ENCODE measurements at places on chromosomes 7 and 10.

- DNase-seq, result no peak
These were observed 49.9 kb downstream of the ANK3 start for GRCh38 chr10:60339757-60340156.

GRCh38 chr7:25788371-25788770 lies 363.6 kb upstream of the NFE2L3 start:
- no peak for DNase-seq

DNA sequence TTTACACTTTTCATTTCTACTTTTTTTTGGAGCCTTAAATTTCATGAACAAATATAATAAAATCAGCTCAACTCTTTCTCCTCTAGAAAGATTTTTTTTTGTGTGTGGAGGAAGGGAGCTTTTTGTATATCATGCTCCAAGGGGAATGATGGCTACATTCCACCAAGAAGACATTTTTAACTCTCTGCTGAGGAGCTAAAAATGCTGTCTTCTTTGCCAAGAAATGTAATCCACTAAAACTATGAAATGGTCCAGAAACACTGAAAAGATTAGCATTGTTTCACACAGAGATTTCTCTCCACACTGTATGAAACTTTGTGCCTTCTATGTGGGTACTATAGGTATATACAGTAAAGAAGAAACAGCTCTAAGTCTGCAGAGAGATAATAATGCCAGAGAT lies 74.1 kb upstream of the ANK3 start:
- DNase-seq, result no peak

DNA sequence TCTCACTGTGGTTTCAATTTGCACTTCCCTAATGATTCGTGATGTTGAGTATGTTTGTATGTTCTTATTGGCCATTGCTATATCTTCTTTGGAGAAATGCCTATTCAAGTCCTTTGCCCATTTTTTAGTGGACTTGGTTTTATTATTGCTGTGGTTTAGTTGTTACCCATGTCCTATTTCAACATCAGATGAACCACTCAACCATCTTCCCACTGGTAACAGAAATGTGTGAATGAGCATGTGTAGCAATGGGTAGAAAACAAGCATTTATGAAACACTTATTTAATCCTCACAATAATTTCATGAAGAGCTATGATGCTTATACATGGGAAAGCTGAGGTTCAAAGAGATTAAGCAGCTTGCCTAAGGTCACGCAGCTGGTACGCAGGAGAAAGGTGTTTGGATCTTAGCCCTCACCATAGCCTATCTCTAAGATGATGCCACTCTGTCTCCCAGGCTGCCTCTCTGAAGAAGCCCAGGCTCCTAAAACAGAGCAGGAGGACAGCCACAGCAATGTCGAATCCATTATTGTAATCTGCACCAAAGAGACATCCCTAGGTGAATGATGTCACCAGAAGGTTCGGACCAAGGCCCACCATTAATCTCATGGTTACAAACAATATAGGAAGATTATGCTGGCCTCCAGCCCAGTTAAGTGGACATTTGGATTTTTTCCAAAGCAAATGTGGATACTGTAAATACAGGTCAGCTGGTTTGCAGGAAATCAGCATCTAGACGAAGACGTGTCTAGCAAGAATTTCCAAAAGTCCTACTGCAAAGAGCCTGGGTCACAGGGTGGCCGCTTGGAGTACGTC lies 447.6 kb upstream of the ZMIZ1 start:
- DNase-seq, result no peak

DNA sequence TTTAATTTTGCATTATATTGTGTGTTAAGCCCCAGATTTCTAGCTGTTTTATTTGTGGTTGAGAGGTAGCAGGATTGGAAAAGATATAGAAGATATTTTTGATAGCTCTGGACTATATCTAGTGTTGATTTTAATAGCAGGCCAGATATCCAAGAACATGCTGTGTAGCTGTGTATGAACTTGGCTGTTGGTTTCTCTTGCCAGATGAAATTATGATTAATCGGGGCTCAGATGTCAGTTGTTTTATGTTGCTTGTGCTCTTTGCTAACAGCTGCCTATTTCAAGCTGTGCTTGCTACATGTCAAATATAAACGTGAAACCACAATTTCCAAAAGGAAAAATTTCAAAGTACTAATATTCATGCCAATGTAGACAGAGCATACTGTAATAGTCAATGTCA lies 141.1 kb downstream of the GRM3 start:
- no peak for DNase-seq

- DNase-seq, result no peak
These were observed 87.9 kb upstream of the GTF2I start for GRCh38 chr7:74569501-74570075.

DNA sequence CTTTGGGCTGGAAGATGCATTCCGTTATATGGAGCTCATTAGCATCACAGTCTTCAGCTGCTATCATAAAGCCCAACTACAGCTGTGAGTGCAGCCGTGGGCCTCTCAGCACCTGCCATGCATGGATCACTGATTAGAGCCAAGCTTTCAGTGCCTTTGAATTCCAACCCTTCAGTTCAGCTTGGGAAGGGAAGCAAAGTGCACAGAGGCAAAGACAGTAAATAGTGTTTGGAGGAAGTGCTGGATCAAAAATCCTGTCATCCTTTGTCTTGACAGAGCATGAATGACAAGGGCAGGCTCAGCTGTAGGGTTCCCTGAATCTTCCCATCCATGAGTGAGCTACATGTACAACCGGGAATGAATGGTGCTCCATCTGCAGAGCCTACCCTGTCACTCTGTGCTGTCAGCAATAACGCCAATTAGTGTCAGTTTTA lies 153.7 kb downstream of the DNAJB9 start:
- DNase-seq, result no peak

- no peak for DNase-seq
These were observed 196.0 kb downstream of the MAD1L1 start for GRCh38 chr7:2036786-2037185.

- no peak for DNase-seq
These were observed 4.0 kb downstream of the IDI1 start for GRCh38 chr10:1044964-1045363.

DNA sequence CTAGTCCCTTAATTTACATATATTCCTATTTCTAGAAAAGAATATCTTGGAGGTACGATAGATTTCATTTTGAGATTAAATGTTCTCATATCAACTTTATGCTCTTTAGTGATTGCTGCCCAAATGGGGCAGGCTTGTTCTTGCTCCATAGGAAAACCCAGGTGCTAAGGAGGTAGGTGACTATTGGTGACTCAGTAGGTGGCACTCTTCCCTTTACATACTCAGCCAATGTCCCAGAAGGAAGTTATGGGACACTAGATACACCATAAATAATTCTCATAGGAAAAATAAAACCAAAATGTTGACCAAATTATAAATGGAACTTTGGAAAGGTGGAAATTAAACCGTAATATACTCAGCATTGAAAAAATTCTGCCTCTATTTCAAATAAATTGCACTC lies 4.0 kb downstream of the SKAP2 start:
- DNase-seq, result peak; percentile 78

- no peak for DNase-seq
These were observed 32.0 kb upstream of the ZCCHC24 start for GRCh38 chr10:79477456-79477855.

- no peak for DNase-seq
These were observed 63.5 kb downstream of the FAM53B start for GRCh38 chr10:124680675-124681074.

DNA sequence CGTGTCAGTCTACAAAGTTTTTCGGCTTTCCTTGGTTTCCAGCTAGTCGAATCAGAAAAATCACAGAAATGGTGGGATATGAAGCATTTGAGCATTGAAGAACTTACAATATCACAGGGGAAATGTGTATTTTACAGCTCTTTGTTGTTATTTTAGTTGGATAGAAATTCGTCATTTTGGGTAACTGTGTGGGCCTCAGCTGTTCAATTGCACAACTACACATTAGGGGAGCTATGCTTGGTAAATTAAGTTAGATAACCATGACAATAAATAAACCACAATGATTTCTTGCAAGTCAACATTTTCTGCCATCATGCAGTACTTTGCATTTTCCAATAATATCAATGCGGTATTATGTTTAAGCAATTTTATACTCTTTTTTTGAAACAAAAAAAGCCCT lies 80.4 kb upstream of the ANK3 start:
- no peak for DNase-seq

GRCh38 chr7:140238778-140239652 lies 62.2 kb upstream of the KDM7A start:
- no peak for DNase-seq

DNA sequence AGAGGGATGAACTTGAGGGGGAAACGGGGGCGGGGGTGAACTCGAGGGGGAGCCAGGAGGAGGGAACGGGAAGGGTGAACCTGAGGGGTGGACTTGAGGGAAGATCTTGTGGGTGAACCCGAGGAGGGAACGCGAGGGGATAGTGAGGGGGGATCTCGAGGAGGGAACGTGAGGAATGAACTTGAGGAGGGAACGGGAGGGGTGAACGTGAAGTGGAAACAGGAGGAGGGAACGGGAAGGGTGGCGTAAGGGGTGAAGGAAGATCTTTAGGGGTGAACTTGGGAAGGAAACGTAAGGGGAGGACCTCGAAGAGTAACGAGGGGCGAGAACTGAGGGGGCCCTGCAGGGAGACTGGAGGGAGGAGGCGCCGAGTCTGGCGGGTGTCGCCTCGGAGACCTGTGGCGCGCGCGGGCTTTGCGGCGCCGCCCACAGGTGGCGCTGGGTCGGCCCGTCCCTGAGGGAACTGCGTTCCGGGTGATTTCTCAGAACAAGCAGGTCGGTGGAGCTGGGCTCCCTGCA lies 651 bp downstream of the MYO3A start:
- no peak for DNase-seq

DNA sequence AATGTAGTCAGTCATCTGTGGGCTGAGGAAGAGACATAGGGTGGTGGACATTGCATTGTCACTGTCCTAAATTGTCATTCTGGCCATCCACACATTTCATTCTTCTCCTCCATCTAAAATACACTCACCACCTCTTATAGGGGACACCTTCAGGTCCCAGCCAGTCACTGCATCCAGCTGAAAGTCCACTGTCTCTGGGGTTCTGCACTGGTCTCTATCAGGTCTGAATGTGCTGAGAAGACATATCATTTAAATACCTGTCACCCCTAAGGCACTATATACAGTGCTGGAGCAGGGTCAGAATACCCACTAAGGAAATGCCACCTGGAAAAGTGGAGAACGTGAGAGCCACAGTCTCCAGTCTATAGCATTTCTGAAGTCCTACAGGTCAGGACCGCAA lies 29.6 kb downstream of the SH2D4B start:
- no peak for DNase-seq

GRCh38 chr10:44513591-44513990 lies 128.7 kb upstream of the CXCL12 start:
- DNase-seq, result no peak
